ENCODE measurements at places on chromosomes 2 and 18. TPM values are rescaled to one million over a fixed set of nuclear protein-coding genes. Genes with fewer than 3 reads are reported as not detected.

CCDC141 gene
- 2.1 TPM for total RNA-seq

VWA3B gene
- total RNA-seq: not detected

PID1 gene
- not detected for total RNA-seq

ERICH2 gene
- not detected for total RNA-seq

FAM161A gene
- total RNA-seq: 5.8 TPM

CHRNG gene
- total RNA-seq: not detected

KCNS3 gene
- total RNA-seq: not detected

KCNG2 gene
- total RNA-seq: not detected

DOCK10 gene
- total RNA-seq: 135 TPM

SDC1 gene
- total RNA-seq: 0.27 TPM

OSR1 gene
- total RNA-seq: not detected

ANKRD53 gene
- total RNA-seq: 0.35 TPM

SP5 gene
- not detected for total RNA-seq

SCYGR4 gene
- not detected for total RNA-seq

C1QL2 gene
- total RNA-seq: not detected

MC5R gene
- total RNA-seq: not detected

FBLN7 gene
- 2.2 TPM for total RNA-seq

KCNIP3 gene
- total RNA-seq: not detected

NCKAP1 gene
- 6.2 TPM for total RNA-seq

SEH1L gene
- 132 TPM for total RNA-seq

PRKAG3 gene
- total RNA-seq: not detected

FER1L5 gene
- total RNA-seq: not detected

TEX44 gene
- total RNA-seq: not detected

BOLL gene
- not detected for total RNA-seq

SP100 gene
- total RNA-seq: 84.4 TPM

GYPC gene
- 102 TPM for total RNA-seq

HSPE1 gene
- total RNA-seq: 449 TPM

DCC gene
- not detected for total RNA-seq

NT5C1B gene
- not detected for total RNA-seq

RGPD3 gene
- 0.18 TPM for total RNA-seq

CBLN2 gene
- not detected for total RNA-seq

TDRD15 gene
- total RNA-seq: 0.04 TPM

RND3 gene
- total RNA-seq: not detected

ALPG gene
- total RNA-seq: not detected

FAM228A gene
- total RNA-seq: not detected

C2orf15 gene
- 0.92 TPM for total RNA-seq

HADHB gene
- 80.2 TPM for total RNA-seq

ASPRV1 gene
- 0.64 TPM for total RNA-seq

MFSD2B gene
- 0.24 TPM for total RNA-seq
